ENCODE measurements at places on chromosomes 6 and 20.

DNA sequence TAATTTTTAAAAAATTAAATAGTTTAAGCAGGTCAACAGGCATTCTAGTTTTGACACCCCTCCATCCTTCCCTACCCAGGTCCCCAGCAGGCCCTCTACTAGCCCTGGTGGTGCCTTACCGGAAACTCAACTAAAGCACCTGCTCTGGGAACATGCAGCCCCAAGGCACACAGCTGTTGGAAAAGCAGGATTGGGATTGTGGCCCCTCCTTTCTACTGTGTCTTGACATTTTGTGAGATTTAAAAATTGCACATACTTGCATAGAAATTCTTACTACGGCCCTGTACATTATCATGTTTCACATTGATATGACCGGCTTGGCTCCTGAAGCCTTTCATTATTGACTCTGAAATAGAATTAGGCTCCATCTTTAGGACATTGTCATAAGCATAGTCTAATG is 423.2 kb downstream of the GRIK2 start:
- no peak for DNase-seq

GRCh38 chr6:5012519-5012918 is 8.7 kb upstream of the RPP40 start:
- peak; percentile 65 for DNase-seq

DNA sequence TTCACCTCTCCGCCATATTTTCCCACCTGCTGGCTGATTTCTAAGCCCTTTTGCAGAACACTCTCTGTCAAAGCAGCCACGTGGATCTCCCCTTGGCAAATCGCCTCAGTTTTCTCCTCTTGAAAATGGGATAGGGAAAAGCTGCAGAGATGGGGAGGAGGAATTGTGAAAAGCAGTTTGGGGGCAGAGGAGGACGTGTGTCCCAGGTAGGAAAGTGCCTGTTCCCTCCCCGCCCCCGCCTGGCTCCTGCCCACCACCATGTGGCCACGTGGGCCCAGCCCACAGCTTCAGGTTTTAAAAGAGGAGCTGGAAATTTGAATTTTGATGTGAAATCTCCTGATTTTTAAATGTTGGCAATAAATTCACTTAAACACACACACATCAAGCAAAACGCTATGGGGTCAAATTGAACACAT is 3.6 kb upstream of the CEBPB start:
- no peak for DNase-seq

DNA sequence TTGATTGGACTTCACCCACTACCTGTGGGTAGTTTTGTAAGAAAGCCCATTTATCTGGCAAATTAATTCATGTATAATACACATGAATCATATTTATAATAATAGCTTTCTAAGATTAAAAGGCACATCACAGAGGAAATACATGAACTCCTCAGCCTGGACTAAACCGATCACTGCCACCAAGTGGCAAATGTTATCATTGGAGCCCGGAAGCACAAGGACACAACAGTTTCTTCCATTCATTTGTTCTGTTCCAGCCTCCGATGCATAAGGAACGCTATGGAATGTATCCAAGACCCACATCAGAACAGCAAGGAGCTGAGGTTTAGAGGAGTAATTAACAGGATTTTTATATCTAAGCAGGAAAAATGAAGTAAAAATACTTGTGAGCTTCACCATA is 13.9 kb upstream of the IPCEF1 start:
- peak; percentile 64 for DNase-seq

- DNase-seq: peak; percentile 48
Measured at GRCh38 chr6:13624871-13625288, 9.7 kb downstream of the NOL7 start.

- DNase-seq: no peak
Measured at GRCh38 chr6:151018911-151019782, 153.6 kb downstream of the MTHFD1L start.

- no peak for DNase-seq
Measured at GRCh38 chr6:33241968-33242367, 29.7 kb downstream of the VPS52 start.

DNA sequence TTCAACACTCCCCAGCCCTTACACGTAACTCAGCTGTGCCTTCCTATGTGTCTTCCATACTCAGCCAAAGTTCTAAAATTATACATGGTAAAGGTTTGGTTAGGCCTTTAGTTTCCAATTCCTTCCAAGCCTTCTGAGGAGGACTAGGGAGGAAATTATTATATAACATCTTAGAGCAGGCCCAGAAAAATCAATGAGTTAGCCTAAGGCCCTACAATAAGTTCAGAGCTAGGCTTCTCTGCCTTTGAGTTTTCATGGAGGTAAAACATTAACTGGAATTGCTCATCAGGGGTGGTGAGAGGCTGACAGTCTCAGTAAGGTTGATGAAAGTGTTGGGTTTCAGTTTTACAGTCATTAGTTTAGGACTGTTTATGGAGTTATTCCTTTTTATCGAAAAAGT is 286.0 kb downstream of the ADGB start:
- DNase-seq: no peak

DNA sequence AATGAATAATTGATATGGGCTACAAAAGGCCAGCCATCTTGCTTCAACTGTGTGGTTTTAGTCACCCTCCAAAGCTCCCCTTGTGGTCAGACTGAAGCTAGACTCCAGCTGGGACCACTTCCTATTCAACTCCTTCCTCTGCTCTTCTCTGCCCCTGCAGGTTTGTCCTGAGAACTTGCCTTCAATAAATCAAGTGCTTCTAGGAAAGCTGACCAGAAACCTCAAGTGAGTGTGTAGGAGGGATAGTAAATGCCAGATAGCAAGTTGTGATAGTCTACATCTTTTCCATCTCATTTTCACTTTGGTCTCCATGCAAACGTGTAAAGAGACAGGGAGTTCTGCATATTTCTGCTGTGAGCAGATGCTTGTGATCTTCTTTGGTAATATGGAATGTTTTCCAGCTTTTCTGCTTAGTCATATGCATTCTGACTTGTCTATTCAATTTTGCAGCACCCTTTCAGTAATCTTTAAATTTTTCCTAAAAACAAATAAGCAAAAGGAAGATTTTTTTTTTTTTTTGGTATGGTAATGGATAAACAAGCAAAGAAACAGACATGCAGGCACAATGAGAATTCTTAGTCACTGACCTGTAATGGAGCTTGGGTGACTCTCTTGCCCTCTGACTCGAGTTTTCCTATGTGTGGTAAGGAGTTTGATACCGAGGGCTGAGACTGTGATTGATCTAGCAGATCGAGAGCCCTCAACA is 201.3 kb upstream of the BTBD3 start:
- DNase-seq: peak; percentile 76

DNA sequence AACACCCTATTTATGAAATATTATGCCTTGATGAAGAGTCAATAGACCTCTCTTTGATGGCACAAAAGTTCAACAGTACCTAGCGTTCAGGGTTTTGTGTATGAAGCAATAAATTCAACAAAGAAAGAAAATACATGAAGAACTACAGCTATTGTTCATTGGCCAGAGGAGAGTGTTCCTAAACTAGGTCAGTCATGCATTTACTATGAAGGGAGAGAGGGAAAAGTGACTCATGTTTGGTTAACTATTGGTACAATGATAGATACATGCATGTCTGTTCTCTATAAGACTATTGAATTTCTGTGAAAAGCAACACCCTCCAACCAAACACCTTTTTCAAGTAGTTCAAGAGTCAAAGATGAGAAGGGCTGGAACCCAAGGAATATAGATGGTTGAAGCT is 50.7 kb downstream of the CLIC5 start:
- no peak for DNase-seq

DNA sequence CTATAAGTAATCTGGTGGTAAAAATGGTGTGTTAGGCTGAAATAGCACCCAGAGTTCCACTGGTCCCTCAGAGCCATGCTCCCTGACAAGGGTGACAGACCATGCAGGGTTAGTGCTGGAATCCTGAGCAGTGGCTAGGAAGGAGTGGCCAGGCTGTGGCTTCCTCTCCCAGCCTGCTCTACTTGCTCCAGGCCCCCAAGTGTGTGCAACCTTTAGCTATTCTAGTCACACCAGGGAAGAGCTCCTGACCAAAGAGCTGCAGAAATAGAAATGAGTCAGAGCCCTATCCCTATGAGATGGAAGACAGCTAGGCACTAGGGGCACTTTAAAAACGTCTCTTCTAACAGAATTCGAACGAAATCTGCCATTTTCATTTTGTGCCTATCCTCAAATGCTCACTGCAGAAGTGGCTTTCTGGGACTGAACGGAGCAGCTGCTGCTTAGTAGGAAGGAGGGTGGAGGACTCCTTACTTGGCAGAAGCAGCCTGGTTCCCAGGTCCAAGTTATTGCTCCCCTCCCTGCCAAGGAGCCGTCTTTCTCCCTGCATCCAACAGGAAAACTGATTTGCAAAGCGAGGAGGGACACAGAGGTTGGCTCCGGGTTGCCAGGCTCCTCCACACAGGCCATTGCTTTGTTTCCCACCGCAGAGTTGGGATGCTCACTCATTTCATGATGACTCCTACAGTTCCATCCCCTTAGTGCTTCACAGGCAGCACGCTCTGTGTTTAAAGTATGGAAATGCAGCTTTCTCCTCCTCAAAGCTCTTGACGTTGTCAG is 754.5 kb downstream of the C6orf118 start:
- no peak for DNase-seq

GRCh38 chr6:41824571-41825569 is 37.4 kb downstream of the TOMM6 start:
- no peak for DNase-seq

GRCh38 chr6:45743028-45743615 is 272.5 kb downstream of the CLIC5 start:
- no peak for DNase-seq
